Aorta (tissue), 5 donors: ENCODE measurements at places on chromosomes 1 and 21. TPM values are rescaled to one million over a fixed set of nuclear protein-coding genes. Genes with fewer than 3 reads are reported as not detected.

DNA sequence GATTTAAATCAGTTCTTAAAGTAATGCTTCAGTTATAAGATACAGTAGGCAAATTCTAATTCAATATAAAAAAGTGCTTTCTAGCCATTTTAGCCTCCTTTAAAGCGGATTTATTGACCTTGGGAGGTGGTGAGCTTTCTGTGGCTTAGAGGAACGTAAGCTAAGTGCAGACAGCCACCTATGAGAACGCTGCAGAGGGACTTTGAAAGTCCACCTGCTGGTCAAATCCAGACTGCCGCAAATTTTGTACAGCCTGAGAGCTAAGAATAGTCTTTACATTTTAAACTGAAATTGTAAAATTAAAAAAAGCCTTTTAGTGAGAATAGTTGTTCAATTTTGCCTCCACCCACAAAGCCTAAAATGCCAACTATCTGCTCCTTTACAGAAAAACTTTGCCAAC, 67.0 kb upstream of the SSX2IP start:
- no peak for DNase-seq

- no peak for DNase-seq
Measured at GRCh38 chr1:109906160-109906838, 4.3 kb upstream of the CSF1 start.

DNA sequence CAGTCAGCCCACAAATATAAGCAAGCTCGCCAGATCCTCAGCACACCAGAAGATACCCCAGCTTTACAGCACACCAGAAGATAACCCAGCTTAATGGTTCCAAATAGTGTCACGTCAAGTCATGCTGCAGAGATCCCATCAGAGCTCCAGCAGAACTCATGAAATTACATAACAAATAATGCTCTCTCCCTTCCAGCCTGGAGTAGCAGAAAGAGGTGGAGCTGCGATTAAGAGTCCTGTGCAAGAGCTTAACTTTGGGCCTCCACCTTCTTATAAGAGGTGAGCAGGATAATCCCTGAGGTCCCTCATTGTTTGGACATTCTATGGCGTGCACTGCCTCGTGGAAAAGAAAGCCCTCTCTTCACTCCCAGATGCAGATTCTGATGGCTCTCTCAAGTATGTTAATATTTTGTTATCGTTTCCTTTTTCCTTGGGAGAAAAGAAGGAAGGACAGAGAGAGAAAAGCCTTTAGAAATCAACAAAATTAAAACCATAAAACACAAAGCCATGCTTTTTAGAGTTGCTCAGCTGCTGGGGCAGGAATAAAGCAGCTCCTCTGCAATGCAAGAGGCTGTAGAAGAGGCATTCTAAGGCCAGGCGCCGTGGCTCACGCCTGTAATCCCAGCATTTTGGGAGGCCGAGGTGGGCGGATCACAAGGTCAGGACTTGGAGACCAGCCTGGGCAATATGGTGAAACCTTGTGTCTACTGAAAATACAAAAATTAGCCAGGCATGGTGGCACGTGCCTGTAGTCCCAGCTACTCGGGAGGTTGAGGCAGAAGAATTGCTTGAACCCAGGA, 59.1 kb downstream of the GLUL start:
- DNase-seq, result no peak

DNA sequence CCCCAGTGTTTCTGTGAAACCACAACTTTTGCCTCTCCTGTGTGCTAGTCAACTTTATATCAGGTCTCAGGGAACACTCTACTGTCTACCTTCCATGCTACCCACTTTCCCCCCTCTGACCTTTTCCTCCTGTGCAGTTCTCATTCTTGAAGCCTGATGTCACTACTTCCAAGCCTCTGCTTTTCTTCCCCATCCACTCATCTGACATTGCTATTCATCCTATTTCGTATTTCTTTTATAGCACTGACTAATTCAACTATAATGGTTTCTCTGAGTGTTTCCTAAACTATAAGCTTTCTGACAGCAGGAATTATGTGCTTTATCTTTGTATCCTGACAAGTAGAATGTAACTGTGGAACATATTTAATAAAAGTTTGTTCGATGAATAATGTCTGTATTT, 18.2 kb upstream of the DPH5 start:
- no peak for DNase-seq

DNA sequence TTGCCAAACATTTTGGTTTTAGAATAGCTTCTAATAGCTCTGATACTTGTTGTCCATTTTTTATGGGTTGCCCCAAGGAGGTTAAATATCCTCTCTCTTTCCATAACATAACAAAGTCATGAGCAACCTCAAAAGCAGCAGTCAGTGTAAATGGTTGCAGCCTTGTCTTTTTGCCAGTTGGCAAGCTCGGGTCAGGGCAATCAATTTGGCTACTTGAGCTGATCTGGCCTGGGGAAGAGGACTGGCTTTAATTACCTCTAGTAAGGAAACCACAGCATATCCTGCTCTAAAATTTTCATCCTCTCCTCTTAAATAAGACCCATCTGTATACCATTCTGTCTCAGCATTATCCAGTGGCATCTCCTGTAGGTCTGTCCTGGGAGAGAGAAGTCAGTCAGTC, 21.2 kb upstream of the FMO4 start:
- DNase-seq, result no peak

- DNase-seq, result no peak
Measured at GRCh38 chr1:56922070-56922469, 43.7 kb downstream of the C8B start.

- no peak for DNase-seq
Measured at GRCh38 chr1:64550946-64551605, 81.1 kb downstream of the CACHD1 start.

GRCh38 chr1:92473781-92474495, 12.8 kb downstream of the GFI1 start:
- no peak for DNase-seq

GRCh38 chr1:167714098-167714438, 7.7 kb upstream of the MPZL1 start:
- no peak for DNase-seq

GRCh38 chr1:204356997-204357396, 2.7 kb downstream of the PLEKHA6 start:
- no peak for DNase-seq

DNA sequence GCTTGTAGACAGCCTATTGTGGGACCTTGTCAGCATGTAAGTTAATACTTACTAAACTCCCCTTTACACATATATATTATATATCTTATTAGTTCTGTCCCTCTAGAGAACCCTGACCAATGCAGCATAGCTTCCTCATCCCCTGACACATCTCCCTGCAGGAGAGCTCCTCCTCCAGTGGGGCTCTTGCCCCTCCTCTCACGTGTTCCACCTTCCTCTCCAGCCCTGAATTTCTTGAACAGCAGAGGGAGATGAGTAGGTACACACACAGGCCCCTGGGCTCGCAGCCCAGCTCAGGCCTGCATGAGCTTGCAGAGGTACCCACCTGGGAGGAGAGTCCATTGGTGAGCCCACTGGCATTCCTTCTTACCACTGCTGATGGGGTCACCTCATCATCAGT, 27.3 kb upstream of the GOLT1A start:
- no peak for DNase-seq

GRCh38 chr1:97926017-97926708, 5.3 kb upstream of the DPYD start:
- no peak for DNase-seq

- no peak for DNase-seq
Measured at GRCh38 chr1:61400131-61400770, 317.9 kb downstream of the NFIA start.

IRF6 gene
- total RNA-seq, result 1.9 TPM

RIMKLA gene
- total RNA-seq, result 1.3 TPM

HDAC1 gene
- 55.5 TPM for total RNA-seq

NSL1 gene
- total RNA-seq, result 26.3 TPM

TMEM35B gene
- total RNA-seq, result 25.7 TPM

PPIAL4G gene
- 0.13 TPM for total RNA-seq

PIGP gene
- 15.8 TPM for total RNA-seq

MSH4 gene
- total RNA-seq, result 0.72 TPM
